ENCODE measurements at places on chromosomes 6 and 20.
A peak's percentile ranks its signal among the peaks of the same experiment; 100 is the strongest.

DNA sequence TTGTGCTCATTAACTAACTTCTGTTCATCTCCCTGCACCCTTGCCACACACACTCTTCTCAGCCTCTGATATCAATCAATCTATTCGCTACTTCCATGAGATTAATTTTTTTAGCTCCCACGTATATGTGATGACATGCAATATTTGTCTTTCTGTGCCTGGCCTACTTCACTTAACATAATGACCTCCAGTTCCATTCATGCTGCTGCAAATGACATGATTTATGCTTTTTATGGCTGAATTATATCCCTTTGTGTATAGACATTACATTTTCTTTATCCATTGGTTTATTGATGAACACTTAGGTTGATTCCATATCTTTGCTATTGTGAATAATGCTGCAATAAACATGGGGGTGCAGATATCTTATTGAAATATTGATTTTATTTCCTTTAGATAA, 50.8 kb upstream of the SPTLC3 start:
- no peak for DNase-seq

DNA sequence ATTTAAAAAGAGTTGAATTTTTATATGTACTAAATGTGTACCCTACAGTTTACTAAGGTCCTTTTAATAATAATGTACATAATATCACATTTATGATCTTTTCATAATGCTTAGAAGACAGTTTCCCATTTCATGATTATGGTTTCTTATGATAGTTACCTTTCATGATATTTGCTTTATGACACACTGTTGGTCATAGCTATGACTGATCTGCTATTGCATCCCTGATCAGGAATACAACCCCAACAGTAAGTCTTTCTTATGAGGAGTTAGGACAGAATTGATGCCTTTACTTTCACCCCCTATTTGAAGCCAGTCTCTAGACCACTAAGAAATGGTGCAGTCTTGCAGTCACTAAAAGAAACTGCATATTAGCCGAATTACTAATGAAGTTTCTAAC, 31.0 kb downstream of the LCA5 start:
- no peak for DNase-seq

- no peak for DNase-seq
These were observed 1.9 kb downstream of the EBF4 start for GRCh38 chr20:2694519-2694918.

DNA sequence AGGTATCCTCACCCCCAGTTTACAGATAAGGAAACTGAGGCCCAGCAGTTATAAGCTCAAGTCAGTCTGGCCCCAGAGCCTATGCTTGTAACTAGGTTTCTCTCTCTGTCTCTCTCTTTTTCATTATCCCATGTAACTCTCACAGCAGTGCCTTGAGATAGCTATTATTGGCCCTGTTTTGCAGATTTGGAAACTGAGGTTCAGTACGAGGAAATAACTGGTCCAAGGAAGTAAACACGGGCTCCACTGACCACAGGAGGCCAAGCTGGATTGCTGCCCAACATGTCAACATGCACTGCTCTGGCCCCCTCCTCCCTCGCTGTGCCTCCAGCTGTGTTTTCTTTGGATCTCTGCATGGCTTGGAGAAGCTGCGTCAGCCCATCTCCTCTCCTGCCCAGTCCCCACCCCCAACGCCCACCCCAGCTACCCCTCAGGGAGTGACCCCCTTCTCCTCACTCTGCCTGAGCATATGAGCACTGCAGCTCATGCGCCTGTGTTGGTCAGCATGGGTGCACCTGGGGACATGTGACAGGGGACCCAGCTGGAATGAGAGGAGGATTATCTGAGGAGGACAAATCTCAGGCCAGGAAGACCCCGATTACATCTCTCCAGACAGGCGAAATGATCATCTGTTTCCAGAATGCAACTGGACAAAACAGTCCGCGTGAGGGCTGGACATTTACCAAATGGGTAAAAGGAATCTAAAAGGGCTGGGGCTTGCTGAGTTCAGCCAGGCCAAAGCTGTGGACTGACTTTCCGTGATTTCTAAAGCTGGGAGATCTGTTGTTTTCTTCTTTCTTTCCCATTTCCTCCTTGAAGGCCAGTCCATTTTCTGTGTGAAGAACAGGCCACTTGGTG, 7.8 kb upstream of the PLTP start:
- DNase-seq = no peak

GRCh38 chr6:7903673-7904072, 6.9 kb downstream of the TXNDC5 start:
- no peak for DNase-seq

DNA sequence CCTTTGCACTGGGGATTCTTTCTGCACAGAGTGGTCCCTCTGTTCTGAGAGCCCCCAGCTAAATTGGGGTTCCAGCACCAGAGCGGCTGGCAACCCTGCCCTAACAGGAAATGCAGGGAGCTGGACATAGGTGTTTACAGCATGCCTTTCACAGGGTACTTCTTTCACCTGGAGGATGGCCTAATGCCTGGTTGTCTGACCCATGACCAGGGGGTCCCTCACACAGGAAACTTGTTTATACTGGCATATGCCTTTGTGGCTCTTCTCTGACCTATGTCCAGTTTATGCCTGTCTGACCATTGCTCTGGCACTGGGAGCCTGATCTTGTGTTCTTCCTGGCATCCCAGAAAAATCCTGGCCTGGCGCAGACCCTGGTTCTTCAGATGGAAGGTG, 66.1 kb downstream of the AFG1L start:
- DNase-seq = no peak

DNA sequence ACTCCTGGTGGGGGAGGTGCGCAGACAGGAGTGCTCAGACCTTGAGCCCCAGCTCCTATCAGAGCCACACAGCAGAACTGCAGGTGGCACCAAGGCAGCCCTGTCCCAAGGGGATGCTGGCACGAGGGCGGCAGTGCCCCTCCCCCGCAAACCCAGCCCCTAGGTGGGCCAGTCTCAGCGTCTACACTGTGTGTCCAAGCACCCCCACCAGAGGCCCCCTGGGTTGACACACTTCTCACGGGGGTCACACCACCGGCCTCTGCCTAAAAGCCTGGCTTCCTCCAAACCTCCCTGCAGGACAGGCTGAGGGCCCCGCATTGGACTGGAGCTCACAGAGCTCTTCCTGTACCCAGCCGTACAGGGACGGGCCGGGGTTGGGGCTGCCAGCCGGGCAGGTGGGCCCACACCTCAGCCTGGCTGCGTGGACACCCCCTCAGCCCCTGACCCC, 8.1 kb downstream of the SLC2A4RG start:
- DNase-seq = no peak

DNA sequence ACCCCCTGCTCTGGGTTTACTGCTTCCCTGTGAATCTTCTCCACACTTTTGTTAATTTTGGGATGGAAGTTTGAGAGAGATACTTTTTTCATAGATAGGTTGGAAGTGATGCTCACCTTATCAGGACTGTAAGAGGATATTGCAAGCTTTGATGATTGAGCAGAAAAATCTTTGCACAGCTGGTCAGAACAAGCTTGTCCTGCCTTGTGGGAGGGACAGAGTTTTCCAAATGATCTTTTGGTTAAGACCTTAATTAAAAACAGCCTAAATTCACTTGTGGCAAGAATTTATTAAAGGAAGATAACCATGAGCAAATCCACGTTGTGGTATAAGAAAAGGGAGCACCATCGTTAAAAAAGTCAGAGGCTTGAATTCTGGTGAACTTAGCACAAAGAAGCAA, 32.2 kb downstream of the E2F3 start:
- no peak for DNase-seq

DNA sequence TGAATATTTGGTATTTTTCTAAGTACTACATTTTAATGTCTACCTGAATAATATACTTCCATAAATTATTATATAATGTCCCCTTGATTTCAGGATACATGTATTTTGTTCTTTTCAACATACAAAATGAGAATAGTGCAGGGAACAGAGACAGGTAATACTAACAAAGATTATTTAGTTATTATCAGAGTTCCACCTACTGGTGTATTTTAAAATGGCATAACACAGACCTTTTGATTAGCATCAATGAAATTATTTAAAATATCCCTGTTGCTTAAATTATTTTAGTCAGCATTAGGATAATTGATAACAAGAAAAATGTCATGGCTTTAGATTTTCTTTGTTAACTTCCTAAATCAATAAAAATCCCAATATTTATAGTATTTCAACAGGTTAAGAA, 184.0 kb downstream of the PRDM13 start:
- DNase-seq = no peak

DNA sequence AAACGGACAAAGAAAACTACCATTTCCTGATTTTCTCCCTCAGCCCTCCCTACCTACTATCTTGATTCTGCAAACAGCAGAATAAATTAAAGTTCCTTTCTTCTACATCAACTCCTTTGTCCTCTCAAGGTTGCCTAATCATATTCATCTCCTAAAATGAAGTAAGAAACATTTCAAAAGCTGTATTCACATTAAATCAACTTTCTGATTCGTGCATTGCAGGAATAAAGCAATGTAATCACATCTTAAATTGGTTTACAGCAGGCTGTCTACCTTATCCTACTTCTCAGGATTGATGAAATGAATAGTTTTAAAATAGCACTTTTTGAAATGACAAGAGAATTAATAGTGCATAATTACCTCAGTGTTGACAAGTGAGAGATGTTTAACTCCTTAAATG, 25.1 kb downstream of the PRKN start:
- DNase-seq = no peak

DNA sequence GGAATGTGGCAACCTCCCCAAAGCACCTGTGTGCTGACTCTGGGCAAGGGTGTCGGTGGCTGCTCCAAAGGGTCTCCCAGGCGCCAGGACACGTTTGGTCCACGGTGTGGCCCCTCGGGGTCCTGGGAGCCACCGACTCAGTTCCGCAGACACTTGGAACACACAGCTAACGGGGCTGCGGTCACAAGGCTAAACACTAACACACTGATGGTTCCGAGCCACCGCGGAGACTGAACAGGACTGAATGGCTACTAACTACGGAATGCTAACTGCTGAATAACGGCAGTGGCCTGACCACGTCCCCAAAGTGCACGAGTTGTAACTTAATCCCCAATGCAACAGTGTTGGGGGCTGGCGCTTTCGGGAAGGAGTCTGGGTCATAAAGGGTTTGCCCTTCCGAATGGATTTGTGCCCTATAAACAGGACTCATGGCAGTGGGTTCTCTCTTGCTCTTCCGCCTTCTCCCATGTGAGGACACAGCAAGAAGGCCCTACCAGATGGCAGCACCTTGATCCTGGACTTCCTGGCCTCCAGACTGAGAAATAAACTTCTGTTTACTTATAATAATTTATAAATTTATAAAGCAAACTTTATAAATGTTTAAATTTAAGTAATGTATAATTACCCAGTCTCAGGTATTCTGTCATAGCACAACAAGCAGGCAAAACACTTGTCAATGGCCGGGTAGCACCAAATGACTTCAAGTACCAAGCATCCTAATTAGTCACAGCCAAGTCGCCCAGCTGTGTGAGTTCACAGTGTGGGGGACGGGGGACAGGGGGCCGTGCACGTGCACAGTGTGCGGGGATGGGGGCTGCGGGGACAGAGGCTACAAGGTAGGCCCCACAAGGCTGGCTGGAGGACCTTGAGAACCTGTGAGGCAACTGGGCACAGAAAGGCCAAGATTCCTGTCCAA, 2.3 kb upstream of the EEF1A2 start:
- no peak for DNase-seq

DNA sequence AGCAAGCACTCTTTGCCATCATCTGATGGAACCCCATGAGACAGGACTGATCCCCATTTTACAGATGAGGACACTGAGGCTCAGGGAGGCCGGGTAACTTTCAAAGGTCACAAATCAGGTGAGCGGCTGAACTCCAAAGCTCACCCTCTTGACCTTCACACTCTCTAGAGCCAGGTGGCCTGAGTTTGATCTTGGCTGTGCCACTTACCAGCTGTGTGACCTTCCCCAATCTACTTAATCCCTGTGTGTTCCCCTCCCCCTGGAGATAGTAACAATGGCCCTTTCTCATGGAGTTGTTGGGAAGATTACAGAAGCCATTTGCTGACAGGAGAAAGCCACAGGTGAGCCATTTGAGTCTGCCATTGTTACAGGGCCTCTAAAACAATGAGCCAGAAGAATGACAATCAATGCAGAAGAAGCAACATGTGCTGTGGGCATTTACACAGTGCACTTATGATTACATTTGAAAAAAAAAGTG, 34.5 kb downstream of the BMP7 start:
- no peak for DNase-seq

GRCh38 chr6:138343112-138343511, 34.6 kb upstream of the SMIM28 start:
- DNase-seq = no peak

- no peak for DNase-seq
These were observed 2.6 kb downstream of the TRAF3IP2 start for GRCh38 chr6:111603040-111603439.

- DNase-seq = no peak
These were observed 16.5 kb upstream of the UBE2J1 start for GRCh38 chr6:89368999-89369398.

GRCh38 chr6:50963952-50964351, 145.3 kb downstream of the TFAP2B start:
- no peak for DNase-seq

GRCh38 chr20:44384423-44385027, 29.0 kb downstream of the HNF4A start:
- peak; percentile 81 for DNase-seq

DNA sequence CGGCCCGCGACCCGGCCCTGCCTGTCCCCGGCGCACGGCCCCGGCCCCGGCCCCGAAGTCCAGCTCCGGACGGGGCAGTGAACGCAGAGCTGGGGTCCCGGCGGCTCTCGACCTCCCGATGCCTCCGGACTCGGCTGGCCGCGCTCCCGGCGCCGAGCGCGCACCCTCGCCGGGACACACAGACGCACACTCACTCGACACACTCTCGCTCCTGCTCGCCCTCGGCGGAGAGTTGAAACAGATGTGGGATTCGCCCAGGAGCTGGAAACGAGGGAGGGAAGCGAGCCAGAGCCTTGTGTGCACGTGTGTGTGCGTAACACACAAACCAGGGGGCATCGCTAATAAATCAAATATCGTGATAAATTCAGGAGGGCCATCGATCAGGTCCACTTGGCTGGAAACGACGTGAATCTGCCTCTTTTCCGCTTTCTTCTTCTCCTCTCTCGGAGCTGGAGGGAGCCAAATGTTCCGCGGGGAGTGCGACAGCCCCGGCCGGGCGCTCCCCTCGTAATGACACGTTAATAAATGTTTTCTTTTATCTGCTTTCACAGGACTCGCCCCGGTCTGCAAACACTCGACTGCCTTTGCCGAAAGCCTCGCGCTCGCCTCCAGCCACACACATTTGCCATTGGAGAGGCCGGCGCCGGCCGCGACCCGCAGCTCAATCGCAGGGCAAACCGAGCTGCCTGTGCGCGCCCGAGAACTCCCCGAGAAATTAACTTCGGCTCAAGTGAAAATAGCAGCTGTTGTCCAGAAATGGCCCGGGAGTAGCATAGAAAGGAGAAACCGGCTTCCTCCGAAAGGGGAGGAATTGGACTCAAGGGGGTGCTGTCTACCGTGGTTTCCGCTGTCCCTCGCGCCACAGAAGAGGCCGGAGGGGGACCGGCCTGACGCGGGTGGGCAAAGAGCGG, 828 bp upstream of the SULF2 start:
- DNase-seq = no peak

GRCh38 chr20:33693741-33694638, 7.8 kb upstream of the E2F1 start:
- DNase-seq = no peak

- no peak for DNase-seq
These were observed 3.1 kb downstream of the ADRM1 start for GRCh38 chr20:62305765-62306413.

GRCh38 chr20:37095108-37095598, 644 bp downstream of the RBL1 start:
- DNase-seq = peak; percentile 33
